Calu3 (cell line): ENCODE measurements at places on chromosomes 7 and 10. TPM values are rescaled to one million over a fixed set of nuclear protein-coding genes. Genes with fewer than 3 reads are reported as not detected.

ELFN1 gene
- 0.27 TPM in 1 of 2 replicates, not detected in the other for total RNA-seq

GRCh38 chr10:101402711-101403110, 48.7 kb downstream of the BTRC start:
- DNase-seq: no peak

DNA sequence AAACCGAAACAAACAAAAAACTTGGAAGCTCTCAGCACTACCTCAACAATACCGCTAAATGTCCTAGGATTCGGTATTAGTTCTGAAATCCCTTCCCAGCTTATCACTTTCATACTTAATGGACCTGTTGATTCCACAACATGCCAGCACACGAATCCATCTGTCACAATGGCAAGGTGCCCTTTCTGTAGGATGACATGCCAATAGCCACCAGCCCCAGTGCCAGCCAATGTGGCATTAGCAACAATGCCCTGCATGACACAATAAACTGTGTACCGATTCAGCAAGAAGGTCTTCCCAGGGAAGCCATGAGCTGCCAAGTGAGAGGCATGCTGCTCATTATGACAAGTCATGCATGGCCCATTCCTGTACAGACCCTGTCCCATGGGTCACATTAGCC, 35.6 kb upstream of the CHCHD3 start:
- no peak for DNase-seq

- no peak for DNase-seq
Observed at GRCh38 chr7:43114458-43114780, 2.0 kb downstream of the HECW1 start.

GDF2 gene
- not detected in 2 replicates for total RNA-seq

- no peak for DNase-seq
Observed at GRCh38 chr7:5689118-5689517, 92.3 kb downstream of the RNF216 start.

DNA sequence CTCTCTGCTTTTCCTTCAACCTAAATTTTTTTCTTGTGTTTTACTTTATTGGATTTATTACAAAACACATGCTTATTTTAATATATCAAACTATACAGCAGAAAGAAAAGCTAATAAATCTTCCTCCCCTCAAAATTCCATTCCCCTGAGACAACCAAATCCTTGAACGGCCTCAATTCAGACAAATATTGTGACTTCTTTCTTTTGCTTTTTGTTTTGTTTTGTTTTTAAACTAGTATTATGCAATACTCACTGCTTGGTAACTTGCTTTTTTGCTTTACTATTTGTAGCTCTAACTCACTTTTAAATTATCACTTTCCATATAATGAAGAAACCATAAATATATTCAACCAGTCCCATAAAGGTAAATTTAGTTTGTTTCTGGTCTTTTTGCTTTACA, 59.4 kb upstream of the CDK1 start:
- DNase-seq: no peak

- peak; percentile 90 for DNase-seq
Observed at GRCh38 chr10:72248468-72249151, 25.1 kb upstream of the DDIT4 start.

DNA sequence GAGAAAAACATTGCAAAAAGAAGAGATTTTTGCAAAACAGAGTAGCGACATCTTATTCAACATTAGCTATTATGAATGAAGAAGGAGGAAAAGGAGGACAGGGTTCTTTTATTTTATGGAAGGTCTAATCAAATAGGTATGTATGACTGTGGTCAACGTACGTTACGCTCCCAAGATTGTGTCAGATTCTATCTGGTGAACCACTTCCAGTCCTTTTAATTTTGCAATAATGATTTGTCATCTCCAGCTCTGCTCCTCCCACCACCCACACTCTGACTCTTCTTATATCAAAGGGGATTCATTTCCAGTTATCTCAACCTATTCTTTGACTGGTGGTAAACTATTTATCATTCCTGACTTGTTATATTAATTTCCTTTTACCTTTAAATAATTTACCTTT, 259.9 kb downstream of the CACNA2D1 start:
- DNase-seq: no peak

DNA sequence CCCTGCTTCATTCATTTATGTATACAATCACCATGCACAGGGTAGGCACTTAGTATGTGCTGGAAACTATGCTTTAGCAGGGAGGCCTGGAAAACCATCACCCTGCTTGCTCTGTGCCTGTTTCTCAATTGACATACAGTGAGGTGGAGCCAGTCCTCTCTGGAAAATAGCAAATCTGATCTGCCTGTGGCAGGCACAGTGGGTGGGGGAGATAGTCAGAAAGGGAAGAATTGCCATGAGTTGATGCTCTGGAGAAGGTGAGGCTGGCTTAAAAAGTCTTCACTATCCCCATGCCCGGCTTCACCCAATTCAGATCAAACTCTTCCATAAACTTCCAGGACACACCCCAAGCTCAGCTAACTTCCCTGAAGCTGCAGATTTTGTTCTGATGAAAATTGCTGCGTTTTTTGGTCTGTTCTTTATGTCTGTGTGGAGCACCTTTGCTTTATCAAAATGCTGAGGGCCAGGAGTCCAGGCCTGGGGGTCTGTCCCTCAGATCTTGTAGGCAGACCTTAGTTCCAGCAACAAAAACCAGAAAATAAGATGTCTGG, 84.8 kb downstream of the ANK3 start:
- DNase-seq: no peak

SUN3 gene
- total RNA-seq: 1.1 and 1.8 TPM in 2 replicates

- DNase-seq: no peak
Observed at GRCh38 chr10:118547282-118547681, 48.2 kb downstream of the PRLHR start.

DNA sequence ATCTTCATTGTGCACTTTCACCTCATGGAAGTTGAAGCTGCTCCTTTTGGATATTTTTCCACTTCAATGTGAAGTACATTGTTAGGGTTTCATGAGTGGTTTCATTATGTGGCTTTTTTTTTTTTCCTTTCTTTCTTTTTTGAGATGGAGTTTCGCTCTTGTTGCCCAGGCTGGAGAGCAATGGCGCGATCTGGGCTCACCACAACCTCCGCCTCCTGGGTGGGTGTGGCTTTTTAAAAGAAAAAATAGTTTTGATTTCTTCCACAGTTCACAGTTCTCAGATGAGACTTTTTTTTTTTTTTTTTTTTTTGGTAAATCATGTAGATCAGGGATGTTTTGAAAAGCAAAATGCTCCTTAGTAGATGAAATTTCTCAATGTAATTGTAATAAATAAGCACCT, 652.3 kb upstream of the ANKRD30A start:
- DNase-seq: no peak

DNA sequence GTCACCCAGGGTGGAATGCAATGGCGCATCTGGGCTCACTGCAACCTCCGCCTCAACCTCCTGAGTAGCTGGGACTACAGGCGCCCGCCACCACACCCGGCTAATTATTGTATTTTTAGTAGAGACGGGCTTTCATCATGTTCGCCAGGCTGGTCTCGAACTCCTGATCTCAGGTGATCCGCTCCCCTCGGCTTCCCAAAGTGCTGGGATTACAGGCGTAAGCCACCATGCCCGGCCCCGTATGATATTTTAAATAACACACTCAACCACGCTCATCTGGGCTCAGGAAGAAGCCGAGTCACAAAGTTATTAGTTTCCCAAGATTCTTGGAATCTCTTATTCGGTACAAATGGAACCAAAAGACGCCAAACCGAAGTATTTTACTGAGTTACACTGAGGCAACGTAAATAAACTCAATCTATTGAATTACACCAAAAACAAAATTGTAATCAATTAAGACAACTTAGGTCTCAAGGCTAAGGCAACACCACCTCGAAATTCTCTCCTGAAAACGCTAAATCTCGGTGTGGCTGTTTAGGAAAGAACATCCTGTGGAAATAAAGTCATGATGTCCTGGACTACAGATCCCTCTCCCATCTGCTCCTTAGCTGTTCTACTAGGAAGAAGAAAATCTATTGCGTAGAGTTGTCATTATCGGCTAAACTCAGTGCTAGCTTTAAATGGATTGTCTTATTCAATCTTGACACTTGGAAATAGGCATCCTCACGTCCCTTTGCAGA, 910 bp downstream of the ARHGAP19 start:
- no peak for DNase-seq

DNA sequence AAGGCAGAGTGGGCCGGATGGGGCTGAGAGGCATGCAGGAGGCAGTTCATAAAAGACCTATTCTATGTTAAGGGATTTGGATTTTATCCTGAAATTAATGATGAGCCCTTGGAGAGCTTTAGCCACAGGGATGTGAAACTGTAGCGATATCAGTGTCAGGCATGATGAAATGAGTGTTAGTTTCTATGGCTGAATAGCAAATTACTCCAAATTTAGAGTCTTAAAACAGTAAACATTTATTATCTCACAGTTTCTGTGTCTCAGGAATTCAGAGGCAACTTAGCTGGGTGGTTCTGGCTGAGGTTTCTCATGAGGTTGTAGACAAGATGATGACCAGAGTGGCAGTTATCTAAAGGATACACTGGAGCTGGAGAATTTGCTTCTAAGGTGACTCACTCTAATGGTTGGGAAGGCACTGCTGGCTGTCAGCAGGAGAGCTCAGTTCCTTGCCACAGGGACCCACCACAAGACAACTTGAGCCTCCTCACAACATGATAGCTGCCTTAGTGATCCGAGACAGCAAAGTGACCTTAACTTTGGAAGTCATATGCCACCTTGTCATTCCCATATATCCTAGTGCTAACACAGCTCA, 36.7 kb upstream of the SFTPD start:
- DNase-seq: no peak

NRG3 gene
- total RNA-seq: 35.3 and 46.3 TPM in 2 replicates

DNA sequence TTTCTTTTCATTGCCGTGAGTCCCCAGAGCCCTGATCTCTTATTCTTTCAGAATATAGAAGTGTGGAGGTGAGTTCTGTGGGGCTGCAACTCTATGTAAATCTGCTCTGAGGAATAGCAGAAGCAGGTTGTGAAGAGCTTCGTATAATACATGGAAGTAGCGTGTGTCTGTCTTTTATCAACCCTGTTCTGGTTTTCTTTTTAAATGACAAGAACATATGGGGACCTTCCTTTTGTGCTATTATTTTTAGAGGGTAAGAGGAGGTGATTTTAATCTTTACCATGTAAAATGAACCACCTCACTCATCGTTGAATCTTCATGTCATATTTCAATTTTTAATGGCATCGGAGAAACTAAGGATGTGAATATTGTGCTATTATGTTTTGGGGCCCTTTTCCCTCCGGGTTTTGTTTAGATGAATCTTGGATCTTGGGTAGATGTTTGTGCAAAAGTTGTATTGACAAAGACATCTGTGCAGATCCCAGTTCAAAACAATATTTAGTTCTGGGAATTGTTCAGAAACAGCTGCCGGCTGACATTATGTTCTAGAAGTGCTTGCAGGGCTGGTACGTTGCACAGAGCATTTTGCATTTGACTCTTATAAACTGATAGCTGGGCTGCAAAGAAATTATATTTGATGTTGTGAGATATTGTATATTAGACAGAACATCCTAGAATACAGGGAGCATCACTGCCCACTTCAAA, 46.7 kb downstream of the PLXDC2 start:
- no peak for DNase-seq

DNA sequence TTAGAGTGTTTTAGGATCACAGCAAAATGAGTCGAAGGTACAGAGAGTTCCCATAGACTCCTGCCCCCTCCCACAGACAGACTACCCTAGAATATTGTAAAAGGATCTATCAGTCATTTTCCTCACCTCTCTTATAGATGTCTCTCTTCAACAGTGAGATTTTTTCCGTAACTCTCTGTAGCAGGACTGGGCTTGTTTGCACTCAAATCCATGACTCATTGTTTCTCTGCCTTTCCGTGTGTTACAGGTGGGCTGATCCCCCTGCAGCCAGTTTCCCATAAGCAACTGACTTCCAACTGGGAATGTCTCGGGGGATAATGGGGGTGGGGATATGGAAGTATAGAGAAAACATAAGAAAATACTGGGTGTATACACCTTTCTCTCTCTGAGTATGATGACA, 921.0 kb downstream of the GATA3 start:
- DNase-seq: no peak

GRCh38 chr10:32957341-32958084, 517 bp downstream of the ITGB1 start:
- peak; percentile 74 for DNase-seq

JAKMIP3 gene
- total RNA-seq: 0.05 TPM in 2 replicates

GRCh38 chr7:159032322-159032721, 112.3 kb downstream of the VIPR2 start:
- DNase-seq: no peak

DNA sequence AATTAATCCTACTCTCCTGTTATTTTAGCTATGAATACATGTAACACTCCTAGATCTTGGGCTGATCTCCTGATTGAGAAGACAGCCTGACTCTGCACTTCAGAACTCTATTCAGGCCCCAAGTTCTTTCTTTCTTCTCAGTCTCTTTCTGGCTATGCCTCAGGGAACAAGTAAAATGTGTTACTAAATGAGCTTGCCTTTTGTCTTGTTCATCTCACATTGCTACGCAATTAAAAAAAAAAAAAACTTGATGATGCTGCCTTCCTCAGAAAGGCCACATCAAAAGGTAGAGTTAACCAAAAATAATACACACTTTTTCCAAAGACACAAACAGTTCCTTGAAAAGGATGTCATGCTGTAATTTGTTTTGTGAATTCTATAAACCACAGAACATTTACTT, 258.1 kb downstream of the TWIST1 start:
- no peak for DNase-seq

DNA sequence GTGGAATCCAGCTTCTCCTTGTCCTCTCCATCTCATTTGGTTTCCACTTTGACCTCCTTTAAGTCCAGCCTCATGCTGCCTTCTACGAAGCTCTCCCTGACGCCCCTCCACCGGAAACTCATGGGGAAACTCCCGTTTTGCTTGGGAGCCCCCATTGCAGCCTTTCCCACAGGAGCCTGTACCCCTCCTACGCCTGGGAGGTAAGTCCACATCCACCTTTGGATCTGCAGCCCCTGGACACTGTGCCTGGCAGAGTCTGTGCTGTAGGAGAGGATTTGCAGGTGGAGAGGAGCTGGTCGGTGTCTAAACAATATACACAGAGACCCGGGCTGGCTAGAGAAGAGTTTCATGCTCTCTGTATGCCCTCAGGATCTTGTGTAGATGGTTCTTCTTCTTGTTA, 296.1 kb downstream of the GLRX3 start:
- no peak for DNase-seq

ARL5B gene
- 15.3 and 17.7 TPM in 2 replicates for total RNA-seq
